Gastroesophageal sphincter (tissue), 4 donors: ENCODE measurements at places on chromosomes 1 and 21.

DNA sequence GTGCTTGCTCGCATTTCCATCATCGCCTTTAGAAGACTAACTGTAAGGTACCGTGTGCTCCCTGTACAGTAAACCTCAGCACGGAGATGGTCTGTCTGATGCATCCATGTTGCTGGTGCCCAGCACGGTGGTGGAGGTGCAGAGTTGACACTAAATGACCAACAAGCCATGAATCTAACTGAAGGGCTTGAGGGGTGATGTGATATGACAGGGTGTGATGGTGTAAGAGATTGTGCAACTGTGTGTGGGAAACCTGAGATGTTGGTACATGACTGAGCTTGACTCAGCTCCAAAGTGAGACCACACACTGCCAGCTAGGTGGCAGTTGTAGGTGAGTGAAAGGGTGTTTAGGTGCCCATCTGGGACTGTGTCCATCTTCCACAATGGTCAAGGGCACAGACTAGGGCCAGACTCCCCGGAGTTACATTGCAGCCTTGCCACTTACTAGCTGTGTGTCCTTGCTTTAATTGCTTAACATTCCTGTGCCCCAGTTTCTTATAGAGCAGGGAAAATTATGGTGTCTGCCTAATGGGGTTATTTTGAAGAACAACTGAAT, 21.4 kb downstream of the SLC2A1 start:
- no peak overlapping the region for H3K27ac ChIP-seq
- no peak for ATAC-seq
- no peak overlapping the region for H3K4me3 ChIP-seq
- no peaks in the 10 kb centered on the region for H3K36me3 ChIP-seq
- peaks cover 21% of the 10 kb centered on the region for H3K4me1 ChIP-seq
- H3K27me3 ChIP-seq, result no peaks in the 10 kb centered on the region

DNA sequence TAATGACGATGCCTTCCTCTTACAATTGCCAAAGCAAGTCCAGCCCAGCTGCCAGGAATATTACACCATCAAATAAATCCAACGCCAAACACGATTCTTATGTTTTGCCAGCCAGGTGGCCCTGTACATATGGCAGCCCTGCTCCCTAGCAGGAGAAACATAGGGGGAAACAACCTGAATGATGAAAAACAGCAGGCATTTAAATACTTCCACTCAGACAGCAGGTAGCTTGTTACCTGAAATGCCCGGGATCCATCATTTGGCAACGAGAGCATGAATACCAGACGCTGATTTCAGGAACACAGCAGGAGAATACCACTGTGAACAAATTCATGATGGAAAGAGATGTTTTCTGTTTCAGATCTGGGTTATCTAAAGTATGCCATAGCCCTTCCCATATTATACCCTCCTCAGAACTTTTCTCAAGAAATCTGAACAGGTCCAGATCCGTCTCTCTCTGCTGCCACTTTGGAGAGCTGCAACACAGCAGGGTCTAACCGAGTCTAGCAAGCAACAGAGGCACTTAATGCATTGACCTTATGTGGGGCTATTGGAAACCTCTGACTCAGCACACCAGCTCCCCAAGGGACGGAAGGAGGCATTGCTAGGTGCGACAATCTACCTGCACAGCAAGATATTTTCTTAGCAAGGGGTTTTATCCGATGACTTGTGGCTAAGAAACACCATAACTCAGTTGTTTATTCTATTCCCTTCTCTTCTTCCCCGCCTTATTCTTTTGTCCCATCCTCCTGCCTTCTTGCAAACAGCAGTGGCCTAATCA, 166.3 kb downstream of the BARHL2 start:
- H3K4me3 ChIP-seq, result no peak overlapping the region
- H3K4me1 ChIP-seq, result no peaks in the 10 kb centered on the region
- no peak overlapping the region for H3K27ac ChIP-seq
- peaks cover 12% of the 10 kb centered on the region for H3K27me3 ChIP-seq
- no peak for ATAC-seq

DNA sequence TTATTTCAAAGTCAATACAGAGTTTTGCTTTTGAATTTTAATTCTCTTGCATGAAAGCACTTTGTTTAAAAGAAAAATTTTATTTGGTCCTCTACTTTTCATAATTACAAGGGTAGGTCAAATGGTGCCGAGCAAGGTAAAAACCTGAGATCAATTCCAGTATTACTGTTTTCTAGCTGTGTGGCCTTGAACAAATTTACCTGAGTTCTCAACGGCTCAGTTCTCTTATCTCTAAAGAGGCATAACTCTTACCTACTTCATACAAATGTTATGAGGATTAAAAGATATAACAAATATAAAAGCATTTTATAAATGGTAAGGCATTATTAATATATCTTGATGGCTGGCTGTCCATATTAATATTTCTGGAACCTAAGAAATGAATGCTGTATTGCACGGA, 42.5 kb downstream of the USP24 start:
- no peaks in the 10 kb centered on the region for H3K4me1 ChIP-seq
- H3K27ac ChIP-seq, result no peak overlapping the region
- ATAC-seq, result no peak
- H3K4me3 ChIP-seq, result no peak overlapping the region
- H3K36me3 ChIP-seq, result no peaks in the 10 kb centered on the region

DNA sequence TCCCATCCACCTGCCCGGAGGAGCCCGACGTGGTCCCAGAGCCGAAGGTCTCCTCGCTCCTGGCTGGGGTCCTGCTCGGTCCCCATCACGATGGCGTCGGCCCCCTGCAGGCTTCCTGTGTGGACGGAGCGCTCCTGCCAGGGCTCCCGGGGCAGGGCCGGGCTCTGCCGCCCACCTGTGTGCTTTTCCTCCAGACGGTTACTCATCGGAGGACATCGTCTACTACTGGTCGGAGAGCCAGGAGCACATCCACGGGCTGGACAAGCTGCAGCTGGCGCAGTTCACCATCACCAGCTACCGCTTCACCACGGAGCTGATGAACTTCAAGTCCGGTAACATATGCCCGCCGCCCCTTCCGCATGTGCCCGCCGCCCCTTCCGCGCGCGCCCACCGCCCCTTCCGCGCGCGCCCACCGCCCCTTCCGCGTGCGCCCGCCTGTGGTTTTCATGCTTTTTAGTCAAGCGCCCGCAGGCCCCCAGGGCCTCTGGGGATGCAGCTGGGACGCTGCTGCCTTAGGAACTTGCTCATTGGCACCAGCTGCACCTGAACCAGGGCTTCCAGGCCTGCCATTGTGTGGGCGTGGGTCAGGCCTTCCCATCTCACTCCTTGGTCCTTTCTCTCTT, 8.9 kb downstream of the GABRD start:
- no peak overlapping the region for H3K27ac ChIP-seq
- no peak overlapping the region for H3K4me3 ChIP-seq
- H3K27me3 ChIP-seq, result peaks cover 75% of the 10 kb centered on the region
- no peaks in the 10 kb centered on the region for H3K4me1 ChIP-seq
- no peak for ATAC-seq

DNA sequence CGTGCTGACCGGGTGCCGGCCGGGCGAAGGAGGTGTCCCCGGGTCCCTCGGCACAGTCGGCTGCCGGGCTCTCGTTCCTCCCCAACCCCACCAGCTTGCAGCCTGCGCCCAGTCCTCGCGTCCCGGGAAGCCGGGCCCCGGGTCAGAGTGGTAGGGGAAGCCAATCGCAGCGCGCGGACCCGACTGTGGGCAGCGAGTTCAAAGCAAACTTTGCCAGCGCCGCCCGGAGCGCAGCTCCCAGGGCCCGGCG, 328 bp downstream of the MYCL start:
- H3K27ac ChIP-seq, result no peak overlapping the region
- H3K4me3 ChIP-seq, result peak overlapping the region; percentile 32
- peaks cover 66% of the 10 kb centered on the region for H3K27me3 ChIP-seq
- peak; percentile 60 for ATAC-seq

DNA sequence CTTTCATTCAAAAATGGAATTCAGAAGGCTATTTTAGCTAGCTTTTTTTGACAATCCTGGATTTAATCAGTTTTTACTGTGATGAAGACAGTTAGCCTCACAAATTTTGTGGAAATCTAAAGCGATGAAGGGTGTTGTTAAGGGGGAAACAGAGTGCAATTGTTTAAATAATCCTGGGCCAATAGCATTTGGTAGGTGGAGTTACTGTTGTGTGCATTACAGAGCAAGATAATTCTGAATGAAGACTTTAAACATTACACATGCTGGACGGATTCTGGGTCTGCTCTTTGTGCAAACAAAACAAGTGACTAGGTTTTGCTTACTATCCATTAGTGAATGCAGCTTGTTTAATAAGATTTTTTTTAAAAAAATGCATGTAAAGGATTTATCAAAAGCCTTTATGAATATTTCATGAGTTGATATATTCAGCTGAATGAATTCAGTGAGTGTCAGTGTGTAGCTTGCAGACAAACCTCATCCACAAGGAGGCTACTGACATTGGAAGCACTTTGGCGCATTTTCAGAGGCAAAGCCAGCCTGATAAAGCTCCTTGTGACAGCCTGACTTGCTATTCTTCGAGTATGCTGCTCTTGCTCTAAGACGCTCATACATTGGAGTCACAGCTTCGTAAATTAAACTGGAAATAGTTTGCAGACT, 199.6 kb downstream of the PDE4B start:
- ATAC-seq, result no peak
- H3K36me3 ChIP-seq, result no peaks in the 10 kb centered on the region
- H3K4me1 ChIP-seq, result no peaks in the 10 kb centered on the region
- no peak overlapping the region for H3K4me3 ChIP-seq
- no peak overlapping the region for H3K27ac ChIP-seq
